ENCODE measurements at places on chromosomes 4 and X. TPM values are rescaled to one million over a fixed set of nuclear protein-coding genes. Genes with fewer than 3 reads are reported as not detected.

GRCh38 chr4:180456928-180457327 lies 1786.3 kb upstream of the TENM3 start:
- no peak overlapping the region for H3K4me3 ChIP-seq
- no peak for DNase-seq
- no peaks in the 10 kb centered on the region for H3K27me3 ChIP-seq
- no peak overlapping the region for H3K27ac ChIP-seq
- no peaks in the 10 kb centered on the region for H3K4me1 ChIP-seq
- no peaks in the 10 kb centered on the region for H3K36me3 ChIP-seq

- H3K4me1 ChIP-seq: no peaks in the 10 kb centered on the region
- DNase-seq: no peak
- no peaks in the 10 kb centered on the region for H3K27me3 ChIP-seq
- H3K27ac ChIP-seq: no peak overlapping the region
- no peaks in the 10 kb centered on the region for H3K36me3 ChIP-seq
Measured at GRCh38 chr4:8742546-8742945, 129.1 kb downstream of the HMX1 start.

The UGT2B15 gene
- total RNA-seq: not detected

- DNase-seq: no peak
- no peak overlapping the region for H3K4me3 ChIP-seq
- no peaks in the 10 kb centered on the region for H3K4me1 ChIP-seq
- H3K27ac ChIP-seq: no peak overlapping the region
- no peaks in the 10 kb centered on the region for H3K36me3 ChIP-seq
- no peaks in the 10 kb centered on the region for H3K27me3 ChIP-seq
Measured at GRCh38 chrX:139187738-139188137, 342.8 kb upstream of the F9 start.

The WDR17 gene
- total RNA-seq: 7.2 TPM

The SOD3 gene
- total RNA-seq: 75.0 TPM

DNA sequence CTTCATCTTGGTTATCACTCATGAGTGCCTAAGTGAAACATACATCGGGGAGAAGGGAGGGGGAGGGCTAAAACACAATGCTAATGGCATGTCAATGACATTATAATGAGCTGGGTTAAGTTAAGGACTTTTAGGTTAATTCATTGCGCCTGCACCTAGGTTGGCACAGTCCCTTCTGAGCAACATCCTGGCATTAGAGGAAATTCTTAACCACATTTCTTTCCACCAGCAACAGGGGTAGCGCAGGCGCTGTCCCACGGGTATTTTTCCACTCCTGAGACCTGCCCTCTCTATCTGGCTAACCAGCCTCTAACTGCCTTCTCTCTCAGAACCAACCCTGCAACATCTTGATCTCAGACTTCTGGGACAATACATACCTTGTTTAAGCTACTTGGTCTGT lies 39.0 kb upstream of the PROM1 start:
- H3K27me3 ChIP-seq: no peaks in the 10 kb centered on the region
- no peak overlapping the region for H3K27ac ChIP-seq
- H3K36me3 ChIP-seq: no peaks in the 10 kb centered on the region
- H3K4me3 ChIP-seq: no peak overlapping the region
- H3K4me1 ChIP-seq: no peaks in the 10 kb centered on the region
- DNase-seq: no peak

DNA sequence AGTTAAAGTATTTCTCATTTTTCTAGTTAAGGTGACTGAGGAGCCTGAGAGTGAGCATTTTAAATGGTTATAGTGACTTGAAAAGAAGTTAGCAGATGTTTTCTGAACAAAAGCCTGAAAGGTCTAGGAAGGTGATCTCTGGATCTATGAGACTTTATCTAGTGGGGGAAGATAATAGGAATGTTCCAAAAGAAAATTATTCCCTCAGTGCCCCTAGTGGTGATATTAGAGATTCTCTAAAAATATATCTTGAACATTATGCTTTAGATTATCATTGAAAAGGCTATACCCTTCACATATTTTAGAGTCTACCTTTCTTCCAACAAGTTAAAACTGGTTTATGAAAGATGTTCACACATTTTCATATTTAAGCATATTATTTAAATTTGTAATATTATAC lies 69.0 kb upstream of the SPANXN1 start:
- H3K27ac ChIP-seq: no peak overlapping the region

- H3K27me3 ChIP-seq: no peaks in the 10 kb centered on the region
- H3K4me3 ChIP-seq: no peak overlapping the region
- no peaks in the 10 kb centered on the region for H3K4me1 ChIP-seq
- H3K36me3 ChIP-seq: no peaks in the 10 kb centered on the region
- no peak for DNase-seq
Measured at GRCh38 chrX:19256986-19257385, 86.7 kb upstream of the PDHA1 start.

The VCX3B gene
- not detected for total RNA-seq

The SMPX gene
- total RNA-seq: 1.2 TPM

- H3K4me1 ChIP-seq: no peaks in the 10 kb centered on the region
- H3K27ac ChIP-seq: no peak overlapping the region
- H3K27me3 ChIP-seq: no peaks in the 10 kb centered on the region
- H3K36me3 ChIP-seq: no peaks in the 10 kb centered on the region
Measured at GRCh38 chrX:94178145-94178788, 504.3 kb downstream of the FAM133A start.

DNA sequence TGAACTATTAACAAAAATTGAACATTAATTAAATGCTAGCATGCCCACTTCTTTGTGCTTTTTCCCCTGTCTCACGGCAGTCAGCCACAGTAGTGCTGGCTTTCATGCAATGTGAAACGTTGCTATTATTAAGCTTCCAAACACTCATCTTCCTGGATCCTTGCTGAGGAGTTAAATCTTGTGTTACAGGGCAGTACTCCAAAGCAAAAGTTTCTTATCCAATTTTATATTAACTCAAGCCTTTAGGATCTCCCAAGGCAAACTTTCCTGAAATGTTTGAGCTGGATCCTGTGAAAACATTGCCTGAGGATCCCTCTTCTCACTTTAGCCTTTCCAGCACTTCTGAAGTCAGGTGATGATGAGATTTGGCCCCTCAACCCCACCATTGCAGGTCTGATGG lies 1454.8 kb downstream of the FSTL5 start:
- no peaks in the 10 kb centered on the region for H3K27me3 ChIP-seq
- no peaks in the 10 kb centered on the region for H3K36me3 ChIP-seq
- H3K27ac ChIP-seq: no peak overlapping the region
- no peaks in the 10 kb centered on the region for H3K4me1 ChIP-seq
- H3K4me3 ChIP-seq: no peak overlapping the region

- no peak for DNase-seq
- no peak within 1 kb of the TSS for H3K27ac ChIP-seq
- H3K36me3 ChIP-seq: no peaks in the 10 kb centered on the region
- H3K4me1 ChIP-seq: no peaks in the 10 kb centered on the region
- no peaks in the 10 kb centered on the region for H3K27me3 ChIP-seq
- no peak within 1 kb of the TSS for H3K4me3 ChIP-seq
Measured at GRCh38 chr4:42892413-42892812, at the start of gene GRXCR1. Gene GRXCR1, plus strand, starts transcription at chr4:42892713. Its CDS starts 554 bp downstream, at chr4:42893267.

DNA sequence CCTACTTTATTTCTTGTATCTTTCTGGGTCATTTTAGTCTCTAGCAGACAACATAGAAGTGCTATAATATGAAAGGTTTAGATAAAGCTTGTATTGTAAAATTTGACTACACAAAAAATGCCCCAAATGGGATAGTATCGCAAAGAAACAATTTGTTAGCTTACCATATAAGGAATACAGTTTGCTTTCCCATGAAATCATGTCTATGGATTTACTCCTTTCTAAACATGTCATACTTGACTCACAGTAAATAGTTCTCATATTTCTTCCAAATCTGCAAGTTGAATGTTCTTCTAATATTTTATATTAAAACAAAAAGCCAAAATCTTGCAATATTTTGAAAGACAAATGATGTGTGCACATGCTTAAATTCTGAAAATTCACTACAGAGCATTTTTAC lies 103.9 kb downstream of the PPA2 start:
- no peaks in the 10 kb centered on the region for H3K36me3 ChIP-seq
- H3K4me3 ChIP-seq: no peak overlapping the region
- no peaks in the 10 kb centered on the region for H3K4me1 ChIP-seq
- no peaks in the 10 kb centered on the region for H3K27me3 ChIP-seq

The MEPE gene
- total RNA-seq: not detected

- no peak overlapping the region for H3K4me3 ChIP-seq
- no peak overlapping the region for H3K27ac ChIP-seq
- H3K36me3 ChIP-seq: no peaks in the 10 kb centered on the region
- no peaks in the 10 kb centered on the region for H3K4me1 ChIP-seq
- DNase-seq: no peak
Measured at GRCh38 chr4:168614281-168615057, 117.6 kb downstream of the PALLD start.

DNA sequence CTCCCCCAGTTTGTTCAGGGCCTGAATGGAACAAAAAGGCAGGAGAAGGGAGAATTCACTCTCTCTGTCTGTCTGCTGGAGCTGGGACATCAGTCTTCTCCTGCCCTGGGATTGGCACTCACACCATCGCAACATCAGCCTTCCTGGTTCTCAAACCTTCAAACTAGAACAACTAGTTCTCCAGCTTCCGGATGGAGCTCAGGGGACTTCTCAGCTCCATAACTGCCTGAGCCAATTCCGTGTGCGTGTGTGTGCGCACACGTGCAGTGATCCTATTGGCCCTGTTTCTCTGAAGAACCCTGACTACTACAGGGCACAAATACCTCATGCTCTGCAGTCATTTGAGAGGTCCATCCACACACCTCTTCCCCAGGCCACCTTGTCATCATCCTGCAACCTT lies 18.7 kb upstream of the MAN2B2 start:
- H3K27ac ChIP-seq: no peak overlapping the region
- no peaks in the 10 kb centered on the region for H3K4me1 ChIP-seq
- no peak for DNase-seq
- no peaks in the 10 kb centered on the region for H3K27me3 ChIP-seq
- no peak overlapping the region for H3K4me3 ChIP-seq

The POF1B gene
- 1.6 TPM for total RNA-seq

DNA sequence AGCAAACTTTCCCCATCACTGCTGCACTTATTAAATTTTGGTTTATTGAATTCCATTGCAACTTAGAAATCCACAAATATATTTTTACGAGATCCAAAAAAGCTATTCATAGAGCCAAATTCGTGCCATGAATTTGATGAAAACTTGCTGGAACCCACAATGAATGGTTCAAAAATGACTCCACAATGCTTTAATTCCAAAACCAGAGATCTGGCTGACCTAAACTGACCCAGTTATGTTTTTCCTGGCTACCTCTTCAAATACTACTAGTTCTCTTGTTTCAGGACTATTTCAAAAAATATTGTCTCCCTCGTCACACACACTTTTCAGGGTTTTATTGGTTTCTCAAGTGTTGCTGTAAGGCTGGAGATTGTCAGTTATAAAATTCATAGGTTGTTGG lies 474.8 kb downstream of the PDGFC start:
- no peak overlapping the region for H3K4me3 ChIP-seq
- H3K27me3 ChIP-seq: no peaks in the 10 kb centered on the region
- DNase-seq: no peak
- H3K27ac ChIP-seq: no peak overlapping the region
- no peaks in the 10 kb centered on the region for H3K4me1 ChIP-seq
- H3K36me3 ChIP-seq: no peaks in the 10 kb centered on the region

The TMEM47 gene
- 80.2 TPM for total RNA-seq

GRCh38 chr4:151728679-151729078 lies 32.1 kb downstream of the GATB start:
- no peak overlapping the region for H3K27ac ChIP-seq
- no peak overlapping the region for H3K4me3 ChIP-seq
- no peaks in the 10 kb centered on the region for H3K36me3 ChIP-seq
- H3K27me3 ChIP-seq: no peaks in the 10 kb centered on the region

DNA sequence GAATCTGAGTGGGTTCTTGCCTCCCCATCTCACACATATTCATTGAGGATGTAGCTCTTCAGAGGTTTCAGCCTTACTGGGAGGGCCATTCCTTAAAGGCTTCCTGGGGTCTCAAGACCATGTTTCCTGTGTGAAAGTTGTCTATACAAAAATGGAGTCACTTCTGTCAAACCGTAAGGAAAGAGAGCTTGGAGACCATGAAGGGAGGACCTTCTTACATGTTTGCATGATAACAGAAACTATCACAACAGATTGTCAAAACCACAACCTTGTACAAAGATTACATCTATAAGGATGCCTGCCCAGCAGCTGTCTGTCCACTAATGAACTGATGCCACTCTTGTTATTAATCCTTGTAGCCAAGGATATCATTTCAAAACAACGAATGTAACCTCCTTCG lies 139.3 kb downstream of the PDE5A start:
- no peaks in the 10 kb centered on the region for H3K36me3 ChIP-seq
- no peak overlapping the region for H3K27ac ChIP-seq
- no peaks in the 10 kb centered on the region for H3K4me1 ChIP-seq
- H3K27me3 ChIP-seq: no peaks in the 10 kb centered on the region

The SRPK3 gene
- total RNA-seq: 13.8 TPM

The SPANXN3 gene
- not detected for total RNA-seq

The ABCE1 gene
- 73.8 TPM for total RNA-seq

The SCARB2 gene
- total RNA-seq: 197 TPM

DNA sequence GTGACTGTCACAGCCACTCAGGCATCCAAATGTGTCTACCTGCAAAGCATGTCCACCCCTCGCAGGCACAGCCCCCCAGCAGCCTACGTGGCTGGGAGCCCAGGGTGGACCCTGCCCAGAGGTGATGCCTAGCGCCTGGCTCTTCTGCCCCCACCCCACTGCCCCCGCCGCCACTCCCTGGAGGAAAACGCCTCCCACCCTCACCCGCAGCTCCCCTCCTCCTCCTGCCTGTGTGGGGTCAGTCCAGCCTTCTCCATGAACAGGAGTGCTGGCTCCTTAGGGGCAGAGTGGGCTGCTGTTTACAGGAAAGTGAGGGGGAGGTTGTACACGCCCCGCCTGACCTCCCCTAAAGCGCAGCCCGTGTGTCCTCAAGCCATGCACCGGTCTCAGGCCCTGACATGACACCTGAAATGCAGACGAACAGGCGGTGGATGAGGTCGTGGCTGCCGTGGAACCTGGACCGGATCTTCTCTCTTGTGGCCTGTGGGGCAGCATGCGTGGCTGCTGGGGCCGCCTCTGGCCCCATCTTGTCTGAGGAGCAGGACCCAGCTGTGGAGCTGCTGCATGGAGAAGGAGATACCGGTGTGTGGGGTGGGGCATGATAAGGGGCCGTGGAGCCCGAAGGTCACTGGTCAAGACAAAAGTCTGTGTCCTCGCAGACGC lies 11.9 kb upstream of the MXD4 start:
- H3K4me3 ChIP-seq: no peak overlapping the region
- no peaks in the 10 kb centered on the region for H3K4me1 ChIP-seq
- no peaks in the 10 kb centered on the region for H3K27me3 ChIP-seq
- no peak overlapping the region for H3K27ac ChIP-seq
- DNase-seq: no peak
- no peaks in the 10 kb centered on the region for H3K36me3 ChIP-seq

The SEC24B gene
- total RNA-seq: 33.8 TPM

The COL4A6 gene
- 113 TPM for total RNA-seq

The TCEAL6 gene
- total RNA-seq: not detected

The IL2 gene
- not detected for total RNA-seq

- H3K27ac ChIP-seq: no peak overlapping the region
- no peaks in the 10 kb centered on the region for H3K4me1 ChIP-seq
- no peak for DNase-seq
- H3K27me3 ChIP-seq: no peaks in the 10 kb centered on the region
- peak overlapping the region; percentile 41 for H3K4me3 ChIP-seq
Measured at GRCh38 chrX:137052643-137053235, 18.9 kb upstream of the GPR101 start.
